Endodermal cell (in vitro differentiated cells): ENCODE measurements at places on chromosomes 6 and 20.
A peak's percentile ranks its signal among the peaks of the same experiment; 100 is the strongest.

- no peak for DNase-seq
Measured at GRCh38 chr20:59217794-59218280, 54.2 kb downstream of the ZNF831 start.

- no peak for DNase-seq
Measured at GRCh38 chr6:151121900-151122299, 117.9 kb upstream of the AKAP12 start.

GRCh38 chr6:163813979-163814493 is 399.5 kb downstream of the QKI start:
- no peak for DNase-seq

- no peak for DNase-seq
Measured at GRCh38 chr20:3563133-3563532, 92.3 kb downstream of the ATRN start.

- no peak for DNase-seq
Measured at GRCh38 chr6:168971549-168971948, 282.1 kb downstream of the THBS2 start.

GRCh38 chr6:170552765-170553533 is at the start of gene PSMB1:
Gene PSMB1, minus strand, starts transcription at chr6:170553307. Its CDS starts 65 bp downstream, at chr6:170553242.
- DNase-seq = peak; percentile 97

- DNase-seq = no peak
Measured at GRCh38 chr6:5335020-5335419, 73.7 kb downstream of the FARS2 start.

GRCh38 chr20:45268531-45268930 is 14.2 kb upstream of the SLPI start:
- no peak for DNase-seq

DNA sequence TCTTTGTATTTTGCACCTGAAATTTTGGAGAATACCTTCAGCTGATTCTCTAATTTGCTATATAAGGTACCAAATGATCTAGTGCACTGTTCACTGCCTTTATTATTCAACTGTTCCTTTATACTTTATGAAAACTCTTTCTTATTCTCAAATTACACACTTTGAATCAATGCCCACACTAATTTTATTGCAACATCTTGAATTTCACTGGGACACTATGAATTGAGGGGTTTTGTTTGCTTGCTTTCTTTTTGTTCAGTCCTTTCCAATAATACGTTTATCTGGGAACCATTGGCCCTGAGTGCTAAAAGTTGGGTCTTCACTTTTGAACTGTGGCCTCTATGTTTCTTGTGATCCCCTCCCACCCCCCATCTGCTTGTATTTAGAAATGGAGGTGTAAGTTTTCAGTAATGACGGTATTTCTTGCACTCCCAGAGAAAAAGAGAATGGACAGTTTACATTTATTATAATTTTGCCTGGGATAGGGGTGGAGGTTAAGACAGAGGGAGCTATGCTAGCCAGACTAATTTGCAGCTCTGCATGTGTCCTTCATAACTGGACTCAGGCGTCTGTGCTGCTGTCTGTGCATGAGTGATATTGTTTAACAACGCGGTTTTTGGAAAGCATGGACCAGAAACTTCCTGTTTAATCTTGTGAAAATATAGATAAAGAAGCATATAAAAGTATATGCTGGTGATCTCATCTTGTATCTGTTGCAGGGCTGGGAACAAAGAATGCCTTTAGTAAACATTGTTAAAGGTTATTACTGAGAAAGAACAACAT is 98.1 kb downstream of the DNAH8 start:
- no peak for DNase-seq

DNA sequence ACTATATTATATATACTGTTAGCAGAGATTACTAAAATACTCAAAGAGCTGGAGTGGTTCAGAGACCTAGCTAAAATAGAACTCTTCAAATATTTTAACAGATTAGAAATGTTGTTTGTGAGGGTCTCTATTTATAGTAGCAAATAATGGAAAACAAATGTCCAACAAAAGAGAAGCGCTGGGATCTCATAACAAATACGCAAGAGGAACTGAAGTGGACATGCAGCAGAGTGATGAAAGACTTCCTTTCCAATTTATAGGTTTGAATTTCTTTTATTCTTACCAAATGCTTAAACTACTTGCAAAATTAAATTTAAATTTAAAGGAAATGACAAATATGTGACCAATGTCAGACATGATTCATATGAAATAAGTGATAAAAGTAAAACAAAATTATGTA is 49.9 kb downstream of the PIGU start:
- DNase-seq = no peak

DNA sequence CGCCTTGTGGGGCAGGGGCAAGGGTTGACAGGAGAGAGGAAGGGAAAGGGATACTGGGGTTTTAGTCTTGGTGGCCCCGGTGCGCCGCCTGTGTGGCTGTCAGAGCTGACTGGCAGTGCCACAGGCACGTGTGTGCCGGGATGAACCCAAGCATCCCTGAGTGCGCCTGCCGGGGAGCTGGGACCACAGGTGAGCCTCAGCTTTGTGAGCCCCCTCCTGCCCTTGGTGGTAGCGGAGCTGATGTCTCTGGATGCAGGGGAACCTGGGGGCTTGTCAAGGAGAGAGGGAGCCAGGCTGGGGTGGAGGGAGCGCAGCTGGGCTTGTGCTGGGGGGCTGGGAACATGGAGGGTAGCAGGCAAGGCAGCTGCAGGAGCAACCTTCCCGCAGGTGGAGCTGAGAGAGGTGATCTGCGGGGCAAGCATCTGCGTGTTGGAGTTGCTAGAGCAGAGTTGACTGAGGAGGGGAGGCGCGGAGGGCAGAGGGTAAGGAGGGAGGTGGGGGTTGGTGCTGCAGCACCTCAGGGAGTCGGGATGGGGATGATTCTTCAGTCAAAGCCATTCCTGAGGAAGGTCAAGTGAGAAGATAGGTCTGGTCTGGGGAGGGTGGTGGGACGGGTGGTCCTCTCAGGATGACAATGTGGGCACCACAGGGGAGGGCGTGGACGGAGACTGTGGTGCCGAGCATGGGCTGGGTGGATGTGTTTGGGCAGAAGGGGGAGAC is 28.1 kb downstream of the PYGB start:
- no peak for DNase-seq

- DNase-seq = peak; percentile 99
Measured at GRCh38 chr20:31968291-31969126, 558 bp downstream of the XKR7 start.

- no peak for DNase-seq
Measured at GRCh38 chr20:3209946-3210317, 634 bp downstream of the ITPA start.

DNA sequence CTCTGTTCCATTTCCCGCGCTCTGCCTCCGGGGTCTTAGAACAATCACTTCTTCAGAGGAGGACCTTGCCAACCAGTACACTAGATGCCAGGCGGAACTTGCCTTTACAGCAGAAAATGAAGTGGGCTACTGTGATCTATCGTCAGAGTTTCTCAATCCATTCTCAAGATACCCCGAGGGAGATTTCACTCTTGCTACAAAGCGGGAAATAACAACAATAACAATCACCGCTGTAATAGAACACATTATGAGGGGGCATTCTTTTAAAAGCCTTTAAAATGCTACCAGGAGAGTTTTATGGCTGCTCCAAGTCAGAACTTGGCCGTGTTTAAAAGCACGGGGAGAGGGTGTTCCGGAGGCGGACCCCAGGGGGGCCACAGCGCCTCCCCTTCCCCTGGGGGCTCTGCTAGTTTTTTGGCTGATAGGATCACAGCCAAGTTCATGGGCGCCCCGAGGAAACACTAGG is 617.0 kb upstream of the AGPAT4 start:
- DNase-seq = no peak

DNA sequence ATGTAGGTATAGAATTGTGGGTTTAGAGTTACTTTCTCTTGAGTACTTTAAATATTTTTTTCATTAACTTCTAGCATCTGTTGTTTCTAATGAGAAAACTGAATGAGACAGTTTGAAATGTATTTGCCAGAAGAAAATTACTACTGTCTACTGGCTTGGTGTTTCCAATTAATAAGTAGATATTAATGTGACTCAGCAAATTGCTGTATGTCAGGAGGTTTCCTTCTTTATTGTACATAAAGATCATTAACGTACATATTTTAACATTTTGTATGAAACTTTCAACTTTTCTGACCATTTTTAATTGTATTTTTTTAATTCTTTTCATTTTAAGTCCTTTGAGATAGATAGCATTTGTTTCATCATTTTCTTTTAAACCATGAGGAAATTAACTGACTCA is 135.1 kb upstream of the SLC22A23 start:
- no peak for DNase-seq

DNA sequence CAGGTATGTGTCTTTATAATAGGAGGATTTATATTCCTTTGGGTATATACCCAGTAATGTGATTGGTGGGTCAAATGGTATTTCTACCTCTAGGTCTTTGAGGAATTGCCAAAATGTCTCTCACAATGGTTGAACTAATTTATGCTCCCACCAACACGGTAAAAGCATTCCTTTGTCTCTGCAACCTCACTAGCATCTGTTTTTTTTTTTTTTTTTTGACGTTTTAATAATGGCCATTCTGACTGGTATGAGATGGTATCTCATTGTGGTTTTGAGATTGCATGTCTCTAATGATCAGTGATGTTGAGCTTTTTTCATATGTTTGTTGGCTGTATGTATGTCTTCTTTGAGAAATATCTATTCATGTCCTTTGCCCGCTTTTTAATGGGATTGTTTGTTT is 144.9 kb upstream of the RGS17 start:
- DNase-seq = no peak

- DNase-seq = no peak
Measured at GRCh38 chr20:40634891-40635290, 54.1 kb downstream of the MAFB start.

DNA sequence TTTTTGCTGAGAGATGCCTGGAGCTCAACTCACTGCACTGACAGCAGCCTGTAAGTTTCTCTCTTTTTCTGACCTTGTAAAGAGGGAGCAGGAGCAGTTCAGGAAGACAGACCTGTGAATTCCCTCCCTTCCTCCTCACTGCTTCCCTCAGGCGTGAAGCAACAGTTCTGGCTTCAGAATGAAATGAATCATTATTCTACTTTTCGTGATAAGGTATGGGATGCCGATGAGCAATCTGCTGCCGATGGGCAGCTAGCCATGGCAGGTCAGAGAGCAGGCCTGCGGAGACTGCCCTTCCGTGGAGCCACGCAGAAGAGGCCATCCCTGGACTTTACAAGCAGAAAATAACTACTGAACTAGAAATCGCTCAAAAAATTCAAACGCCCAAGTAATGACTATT is 426.5 kb upstream of the RNF217 start:
- DNase-seq = no peak

DNA sequence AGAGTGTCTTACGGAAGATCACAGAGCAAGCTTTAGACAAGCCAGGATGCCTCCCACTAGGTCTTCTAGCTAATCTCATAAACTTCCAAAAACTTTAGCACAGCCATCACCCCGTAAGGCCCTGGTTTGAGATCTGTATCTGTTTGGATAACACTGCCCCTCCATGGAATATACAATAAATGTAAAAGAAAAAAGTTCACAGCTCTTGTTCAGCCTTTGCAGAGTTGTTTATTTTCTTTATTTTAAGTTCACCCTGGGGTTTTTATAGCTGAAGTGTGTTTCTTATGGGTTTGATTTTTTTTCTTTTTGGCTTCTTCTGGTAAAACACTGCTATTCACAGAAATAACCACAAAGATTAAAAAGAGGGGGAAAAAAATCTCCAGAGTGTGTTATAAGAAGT is 125.6 kb downstream of the EYA2 start:
- DNase-seq = no peak

DNA sequence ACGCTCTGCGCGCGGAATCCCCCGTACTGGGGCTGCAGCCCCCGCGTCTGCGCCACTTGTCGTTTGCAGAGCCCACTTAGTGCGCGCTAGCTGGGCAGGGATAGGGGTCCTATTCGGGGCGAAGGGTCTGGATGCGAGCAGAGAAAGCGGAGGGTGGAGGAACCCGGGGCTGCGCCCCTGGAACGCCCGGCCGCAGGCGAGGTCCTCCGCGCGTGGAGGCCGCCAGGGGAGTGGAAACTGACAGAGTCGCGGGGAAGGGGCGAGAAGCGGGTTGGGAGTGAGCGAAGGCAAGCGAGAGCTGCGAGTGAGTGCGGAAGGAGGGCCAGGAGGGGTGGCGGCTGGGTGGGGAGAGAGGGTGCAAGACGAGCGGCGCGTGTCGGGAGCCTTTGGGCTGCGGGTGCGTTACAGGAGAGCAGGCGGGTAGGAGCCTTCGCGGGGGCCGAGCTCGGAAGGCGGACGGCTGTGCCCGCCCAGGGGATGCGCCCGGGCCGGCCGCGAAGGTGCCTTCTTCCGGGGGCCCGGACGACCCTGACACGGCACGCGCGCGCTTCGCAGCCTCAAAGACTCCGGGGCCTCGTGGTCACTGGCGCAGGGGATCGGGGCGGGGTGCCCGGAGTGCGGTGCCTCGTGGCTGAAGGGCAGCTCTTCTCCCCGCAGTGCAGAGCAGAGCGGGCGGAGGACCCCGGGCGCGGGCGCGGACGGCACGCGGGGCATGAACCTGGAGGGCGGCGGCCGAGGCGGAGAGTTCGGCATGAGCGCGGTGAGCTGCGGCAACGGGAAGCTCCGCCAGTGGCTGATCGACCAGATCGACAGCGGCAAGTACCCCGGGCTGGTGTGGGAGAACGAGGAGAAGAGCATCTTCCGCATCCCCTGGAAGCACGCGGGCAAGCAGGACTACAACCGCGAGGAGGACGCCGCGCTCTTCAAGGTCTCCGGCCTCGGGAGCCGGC is 1.2 kb downstream of the IRF4 start:
- DNase-seq = peak; percentile 79

GRCh38 chr6:101490857-101491256 is 97.3 kb downstream of the GRIK2 start:
- DNase-seq = no peak

- no peak for DNase-seq
Measured at GRCh38 chr6:139515511-139515910, 141.1 kb upstream of the CITED2 start.

DNA sequence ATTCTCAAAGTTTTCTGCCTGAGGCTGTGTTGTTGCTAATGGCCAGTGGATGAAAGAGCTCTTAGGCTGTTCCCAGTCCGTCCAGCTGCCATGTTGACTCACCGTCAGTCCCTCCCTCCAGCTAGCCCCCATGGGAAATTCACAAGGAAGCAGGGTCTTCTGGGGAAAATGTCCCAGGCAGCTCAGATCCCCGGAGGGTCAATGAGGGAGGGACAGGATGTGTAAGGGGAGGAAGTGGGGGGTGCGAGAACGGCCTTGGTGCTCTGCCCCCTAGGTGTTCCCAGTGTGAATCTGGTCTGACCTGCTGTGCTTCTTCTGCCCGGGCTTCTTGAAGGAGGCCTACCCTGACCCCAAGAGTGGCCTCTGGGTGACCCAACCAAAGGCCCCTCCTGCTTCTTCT is 65.9 kb downstream of the CEBPB start:
- peak; percentile 71 for DNase-seq

DNA sequence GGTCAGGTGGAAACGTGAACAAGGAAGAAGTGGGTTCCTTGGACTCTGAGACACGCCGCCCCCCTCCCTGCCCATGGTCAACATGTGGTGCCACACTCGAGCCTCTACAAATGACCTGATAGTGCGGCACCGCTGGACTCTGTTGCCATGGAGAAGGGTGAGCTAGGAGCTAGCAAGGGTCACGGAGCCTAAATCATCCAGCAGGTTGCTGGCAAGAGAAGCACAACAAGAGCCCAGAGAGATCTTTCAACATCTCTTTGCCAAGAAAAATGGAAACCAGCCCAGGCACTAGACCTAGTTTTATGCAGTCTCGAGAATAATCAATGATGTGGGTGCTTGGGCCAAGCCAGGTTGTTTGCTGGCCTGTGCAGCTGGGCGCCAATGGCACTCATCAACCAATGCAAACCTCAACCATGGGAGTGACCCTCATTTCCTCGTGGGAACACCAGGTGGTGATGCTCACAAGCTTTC is 69.5 kb downstream of the NOL4L start:
- DNase-seq = no peak
